ENCODE measurements at places on chromosomes 6 and 20. TPM values are rescaled to one million over a fixed set of nuclear protein-coding genes. Genes with fewer than 3 reads are reported as not detected.

GMEB2 gene
- total RNA-seq, result 10.9 TPM

ANKEF1 gene
- total RNA-seq, result 7.4 TPM

FAM162B gene
- 5.6 TPM for total RNA-seq

C6orf15 gene
- total RNA-seq, result not detected

FKBP1C gene
- total RNA-seq, result not detected

PSORS1C2 gene
- not detected for total RNA-seq

MAP7 gene
- total RNA-seq, result 40.2 TPM

TSHZ2 gene
- total RNA-seq, result 14.7 TPM

LY86 gene
- total RNA-seq, result 2.1 TPM

LST1 gene
- total RNA-seq, result 11.2 TPM

LTA gene
- not detected for total RNA-seq

SMIM29 gene
- 13.6 TPM for total RNA-seq

ZC2HC1B gene
- not detected for total RNA-seq

OR2J3 gene
- not detected for total RNA-seq

TENT5A gene
- 57.4 TPM for total RNA-seq

ECI2 gene
- 57.4 TPM for total RNA-seq

TOX2 gene
- 3.3 TPM for total RNA-seq

EPB41L1 gene
- total RNA-seq, result 105 TPM

CAGE1 gene
- not detected for total RNA-seq

SEMG1 gene
- total RNA-seq, result not detected

DNAH8 gene
- 0.27 TPM for total RNA-seq

WFDC2 gene
- 2.4 TPM for total RNA-seq

FAM217A gene
- not detected for total RNA-seq

TMEM151B gene
- 10.2 TPM for total RNA-seq

NNAT gene
- total RNA-seq, result 237 TPM

SLC29A1 gene
- total RNA-seq, result 18.6 TPM

FHL5 gene
- 0.60 TPM for total RNA-seq

PCED1A gene
- total RNA-seq, result 41.1 TPM

GJA10 gene
- total RNA-seq, result 2.5 TPM

PDYN gene
- not detected for total RNA-seq

IMPG1 gene
- 68.0 TPM for total RNA-seq

ATP6V1G2 gene
- total RNA-seq, result 19.2 TPM

GDAP1L1 gene
- total RNA-seq, result 13.6 TPM

OPN5 gene
- total RNA-seq, result 0.33 TPM

STMND1 gene
- not detected for total RNA-seq

TNFAIP3 gene
- 24.8 TPM for total RNA-seq

PTGIS gene
- total RNA-seq, result 17.7 TPM

PTPRK gene
- 107 TPM for total RNA-seq

CPXM1 gene
- total RNA-seq, result 89.2 TPM

SYNDIG1 gene
- total RNA-seq, result 17.6 TPM

TFAP2B gene
- total RNA-seq, result 17.0 TPM

PLA2G7 gene
- total RNA-seq, result 1.9 TPM

RBBP8NL gene
- total RNA-seq, result 0.27 TPM

AVP gene
- not detected for total RNA-seq

PHACTR2 gene
- 92.0 TPM for total RNA-seq

TRIM15 gene
- not detected for total RNA-seq

NHLRC1 gene
- total RNA-seq, result 2.8 TPM

Data from camera-type eye (tissue), 1 donor.